ENCODE measurements at places on chromosomes 2 and 18.
A peak's percentile ranks its signal among the peaks of the same experiment; 100 is the strongest.

- DNase-seq: no peak
These were observed 41.0 kb upstream of the FOSL2 start for GRCh38 chr2:28351621-28352020.

DNA sequence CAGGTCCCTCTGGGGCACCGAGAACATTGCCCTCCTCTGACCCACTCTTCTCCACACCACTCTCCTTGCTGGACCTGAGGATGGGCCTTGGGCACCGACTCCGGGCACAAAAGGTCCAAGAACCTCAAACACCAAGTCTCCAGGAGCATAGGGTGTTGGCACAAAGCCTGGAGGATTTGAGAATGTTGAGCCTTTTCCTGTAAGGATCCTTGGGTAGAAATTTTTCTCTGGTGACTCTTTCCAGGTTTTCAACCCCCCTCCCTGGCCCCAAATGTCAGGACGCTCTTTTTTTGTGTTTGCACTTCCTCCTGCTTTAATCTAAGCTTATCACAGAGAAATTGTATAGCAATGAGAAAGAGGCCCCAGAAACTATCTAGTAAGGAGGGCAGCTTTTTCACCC lies 9.2 kb downstream of the SPR start:
- no peak for DNase-seq

- no peak for DNase-seq
These were observed 198.2 kb downstream of the RNF144A start for GRCh38 chr2:7115364-7115763.

DNA sequence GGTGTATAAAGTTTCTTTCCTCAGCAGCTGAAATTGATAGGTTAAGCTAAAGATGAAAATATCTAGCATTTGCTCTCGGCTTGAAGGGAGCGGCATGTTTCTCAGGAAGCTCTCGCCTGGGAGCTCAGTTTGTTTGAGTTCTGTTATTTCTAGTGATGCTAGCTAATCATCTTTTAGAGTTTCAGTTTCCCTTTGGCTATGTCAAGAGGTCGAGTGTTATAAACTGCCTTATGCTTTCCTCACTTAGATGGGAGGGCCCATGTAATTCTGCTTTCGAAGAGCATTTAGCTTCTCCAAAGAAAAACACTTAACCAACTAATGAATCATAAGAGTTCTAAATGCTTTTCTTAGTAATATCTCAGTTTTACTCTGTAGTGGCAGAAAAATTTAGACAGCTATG lies 33.6 kb downstream of the PLCL1 start:
- peak; percentile 14 for DNase-seq

DNA sequence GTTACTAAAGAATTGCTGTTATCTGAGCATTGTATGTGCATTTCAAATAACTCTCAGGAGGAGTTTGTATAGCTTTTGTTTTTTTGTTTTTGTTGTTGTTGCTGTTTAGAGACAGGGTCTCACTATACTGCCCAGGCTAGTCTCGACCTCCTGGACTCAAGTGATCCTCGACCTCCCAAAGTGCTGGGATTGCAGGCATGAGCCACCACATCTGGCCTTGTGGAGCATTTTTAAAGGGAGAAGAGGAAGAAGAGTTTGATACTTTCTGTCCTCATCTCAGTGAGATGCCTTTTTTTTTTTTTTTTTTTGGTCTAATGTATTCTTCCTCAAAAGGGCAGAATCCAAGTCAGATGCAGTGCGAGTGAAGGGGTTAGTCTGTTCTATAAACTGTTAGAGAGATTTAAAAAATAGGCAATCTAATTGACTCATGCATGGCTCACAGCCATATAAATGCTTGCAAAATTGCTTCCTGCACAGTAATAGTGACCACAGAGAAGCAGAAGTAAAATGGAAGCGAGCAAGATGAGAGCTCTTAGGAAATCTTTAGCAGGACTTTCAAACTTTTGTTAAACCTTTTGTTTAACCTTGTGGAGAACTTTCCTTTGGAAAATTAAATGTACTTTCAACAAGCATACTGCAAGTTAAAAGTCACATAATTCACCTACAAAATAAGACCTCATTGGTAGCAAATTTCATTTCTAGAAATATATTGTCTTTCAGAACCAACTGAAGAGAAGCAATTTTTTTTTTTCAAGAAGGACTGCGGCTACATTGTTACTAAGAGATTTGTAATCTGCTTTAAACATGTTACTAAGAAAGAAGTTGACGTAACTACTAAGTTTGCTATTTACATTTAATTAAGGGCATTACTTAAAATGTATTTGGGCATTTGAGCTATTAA lies 52.3 kb upstream of the ROCK1 start:
- DNase-seq: no peak
